ENCODE measurements at places on chromosomes 7 and 10.

DNA sequence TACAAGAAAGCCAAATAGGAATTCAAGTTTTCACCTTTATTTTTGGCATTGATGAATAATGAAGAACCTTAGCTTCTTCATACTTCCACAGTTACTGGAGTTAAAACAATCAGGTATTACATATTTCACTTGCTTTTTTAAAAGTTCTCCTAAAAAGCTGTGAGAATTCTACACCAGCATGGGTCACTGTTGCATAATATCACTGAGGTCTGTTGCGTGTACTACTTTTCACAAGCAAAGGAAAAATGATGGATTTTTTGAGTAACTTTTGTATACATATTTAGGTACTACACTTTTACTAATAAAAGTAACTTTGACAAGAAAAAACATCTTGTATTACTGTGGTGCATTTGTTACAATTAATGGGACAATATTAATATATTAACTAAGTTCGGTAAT is 15.2 kb downstream of the FAM24B start:
- DNase-seq, result no peak

DNA sequence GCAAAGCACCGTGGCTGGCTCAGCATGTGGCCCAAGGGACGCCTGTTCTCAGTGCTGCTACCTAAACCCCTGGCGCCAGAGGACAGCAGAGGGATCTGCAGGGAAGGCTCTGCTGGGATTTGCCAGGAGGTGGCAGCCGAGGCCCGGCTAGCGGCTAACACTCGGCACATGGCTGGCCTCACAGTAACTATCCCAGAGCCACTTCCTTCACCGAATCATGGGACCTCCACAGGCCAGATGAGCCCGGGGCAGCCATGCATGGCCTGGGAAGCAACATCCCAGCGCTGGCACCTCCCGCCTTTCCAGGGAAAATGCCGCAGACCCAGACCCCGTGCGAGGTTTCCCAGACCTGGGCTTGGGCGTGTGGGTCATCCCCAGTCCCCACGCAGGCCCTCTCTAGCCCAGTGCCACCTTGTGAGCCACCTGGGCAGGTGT is 36.4 kb downstream of the DPYSL4 start:
- DNase-seq, result peak; percentile 51

GRCh38 chr7:66356277-66356721 is 151.2 kb downstream of the TPST1 start:
- DNase-seq, result no peak

DNA sequence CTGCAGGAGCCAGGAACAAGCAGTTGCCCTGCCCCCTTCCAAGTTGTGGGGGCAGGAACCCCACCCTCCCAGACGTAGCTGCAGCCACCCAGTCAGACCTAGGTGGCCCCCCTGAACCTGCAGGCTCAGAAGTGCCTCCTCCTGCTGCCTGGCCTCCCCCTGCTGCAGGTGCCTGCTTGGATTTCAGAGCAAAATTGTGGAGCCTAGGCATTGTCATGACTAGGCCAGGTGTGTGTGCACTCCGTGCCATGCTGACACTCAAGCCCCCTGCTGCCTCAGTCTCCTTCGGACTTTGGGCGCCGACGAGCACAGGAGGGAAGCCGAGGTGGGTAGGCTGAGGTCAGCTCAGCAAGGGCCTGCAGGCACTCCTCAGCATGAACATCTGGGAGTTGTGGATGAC is 733.9 kb upstream of the ZWINT start:
- no peak for DNase-seq

- DNase-seq, result no peak
Observed at GRCh38 chr7:35992436-35992835, 160.6 kb upstream of the EEPD1 start.

DNA sequence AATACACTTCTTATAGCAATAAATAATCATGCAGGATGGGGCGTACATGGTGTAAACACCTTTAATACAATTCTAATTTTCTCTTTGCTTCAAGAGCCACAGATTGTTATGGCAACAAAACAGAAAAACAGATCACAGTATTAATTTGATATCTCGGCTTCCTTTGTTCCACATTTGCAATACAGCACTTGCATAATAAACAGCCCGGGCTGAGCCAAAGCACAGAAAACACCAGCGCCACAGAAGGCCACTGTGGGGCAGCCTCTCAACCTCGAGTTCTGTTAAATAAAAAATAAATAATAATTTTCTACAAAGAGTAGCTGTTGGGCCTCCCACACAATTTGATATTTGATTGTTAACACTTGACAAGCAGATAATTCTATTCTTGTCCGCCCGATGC is 255.9 kb downstream of the USP6NL start:
- DNase-seq, result no peak

GRCh38 chr7:17371671-17372524 is 73.4 kb downstream of the AHR start:
- no peak for DNase-seq

Data from stimulated activated CD4-positive, alpha-beta T cell treated with anti-CD3 and anti-CD28 coated beads, TNF-alpha, amount 100 ng/mL, for 24 hours (primary cell).